ENCODE measurements at places on chromosomes 4 and X.

GRCh38 chr4:126144543-126145237 lies 829.9 kb downstream of the FAT4 start:
- ATAC-seq = no peak

- ATAC-seq = no peak
Measured at GRCh38 chrX:139192386-139192961, 338.1 kb upstream of the F9 start.

DNA sequence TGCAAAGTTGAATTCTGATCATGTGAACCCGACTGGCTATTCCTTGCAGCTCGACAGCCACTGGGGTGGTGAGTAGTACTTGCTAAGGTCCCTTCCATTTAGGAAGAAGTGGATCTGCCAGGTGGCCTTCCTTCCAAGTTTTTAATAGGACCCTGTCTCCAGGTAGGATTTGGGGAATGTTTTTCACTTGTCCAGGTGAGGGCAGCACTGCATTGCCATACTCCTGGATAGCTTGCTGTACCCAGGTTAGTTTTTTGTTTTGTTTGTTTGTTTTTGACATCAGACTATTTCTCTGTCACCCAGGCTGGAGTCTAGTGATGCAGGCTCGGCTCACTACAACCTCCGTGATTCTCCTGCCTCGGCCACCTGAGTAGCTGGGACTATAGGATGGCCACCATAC lies 29.8 kb downstream of the SAGE1 start:
- ATAC-seq = peak; percentile 37

- ATAC-seq = no peak
Measured at GRCh38 chr4:142129931-142130330, 493.5 kb downstream of the IL15 start.

- no peak for ATAC-seq
Measured at GRCh38 chrX:106159861-106160282, 8.2 kb upstream of the PWWP3B start.

DNA sequence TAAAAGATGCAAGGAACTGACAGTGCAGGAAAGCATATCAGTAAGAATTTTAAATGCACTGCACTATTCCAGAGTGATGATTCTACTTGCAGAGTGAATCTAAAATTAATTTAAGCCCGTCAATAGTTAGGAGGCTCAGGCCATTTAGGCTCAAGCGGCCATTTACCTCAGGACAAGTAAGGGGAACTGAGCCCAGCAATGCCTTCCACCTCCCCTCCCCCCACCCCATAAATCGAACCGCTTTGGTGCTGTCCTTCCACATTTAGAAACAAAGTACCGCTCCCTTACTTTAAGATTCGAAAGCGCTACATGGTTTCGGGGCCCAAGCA lies 665 bp downstream of the RBM41 start:
- no peak for ATAC-seq

DNA sequence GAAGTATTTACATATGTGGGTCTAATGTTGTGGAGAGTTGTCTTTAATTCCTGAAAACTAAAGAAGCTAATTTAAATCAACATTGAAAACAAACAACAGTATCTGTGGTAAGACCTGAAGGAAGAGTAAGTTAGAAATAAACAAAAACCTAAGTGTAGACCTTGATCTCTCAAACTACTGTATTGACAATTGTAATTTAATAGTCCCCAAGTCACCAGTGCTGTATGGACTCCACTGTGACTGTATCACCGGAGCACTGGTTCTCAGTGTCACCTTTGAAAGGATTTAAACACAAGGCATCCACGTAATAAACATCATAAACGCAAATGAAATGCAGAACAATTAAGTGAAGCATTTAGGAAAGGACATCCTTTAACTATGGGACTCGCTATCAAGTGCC lies 46.4 kb downstream of the OCRL start:
- ATAC-seq = no peak

DNA sequence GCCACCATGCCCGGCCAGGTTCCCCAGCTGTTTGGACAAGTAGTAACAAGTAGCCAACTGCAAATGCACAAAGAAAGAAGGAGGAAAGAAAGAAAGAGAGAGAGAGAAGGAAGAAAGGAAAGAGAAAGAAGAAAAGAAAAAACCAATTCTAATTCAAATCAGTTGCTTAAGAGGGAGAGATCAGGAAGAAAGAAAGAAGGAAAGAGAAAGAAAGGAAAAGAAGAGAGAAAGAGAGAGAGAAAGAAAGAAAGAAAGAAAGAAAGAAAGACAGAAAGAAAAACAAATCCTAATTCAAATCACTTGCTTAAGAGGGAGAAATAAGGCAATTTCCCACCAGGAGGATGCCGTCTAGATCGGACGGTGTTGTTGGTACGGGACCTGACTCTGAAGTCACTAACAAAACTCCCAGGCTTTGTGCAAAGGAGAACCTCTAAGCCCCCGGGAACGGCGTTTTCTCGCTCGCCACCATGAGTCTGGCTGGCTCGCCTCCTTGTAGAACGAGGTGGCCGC lies 95.5 kb upstream of the PPP2R3B start:
- no peak for ATAC-seq

GRCh38 chrX:10160211-10160610 lies 3.4 kb downstream of the CLCN4 start:
- no peak for ATAC-seq

- ATAC-seq = peak; percentile 75
Measured at GRCh38 chr4:89837385-89837992, 528 bp upstream of the SNCA start.

- peak; percentile 42 for ATAC-seq
Measured at GRCh38 chrX:39820938-39821708, 276.6 kb downstream of the BCOR start.

Data from SK-N-SH treated with all-trans-retinoic acid at 6 μM for 48 hours (cell line).